MV-4-11 (cell line): ENCODE measurements at places on chromosomes 6 and 20.
A peak's percentile ranks its signal among the peaks of the same experiment; 100 is the strongest.

DNA sequence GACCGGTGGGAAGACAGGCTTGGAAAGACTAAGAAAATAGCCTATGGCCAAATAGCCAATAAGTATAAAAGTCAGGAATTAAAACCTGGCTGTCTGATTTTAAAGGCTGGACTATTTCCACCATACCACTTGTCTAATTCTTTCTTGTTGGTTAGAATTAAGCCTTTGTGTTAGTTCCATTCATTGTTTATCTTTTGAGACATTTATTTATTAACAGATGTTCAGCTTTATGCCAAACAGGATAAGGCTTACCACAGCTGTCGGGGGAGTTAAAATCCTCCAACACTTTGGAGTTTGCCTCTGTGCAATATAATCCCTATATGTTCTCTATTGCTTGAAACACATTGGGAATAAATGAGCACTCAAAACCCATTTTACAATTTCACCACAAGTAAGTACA lies 208.3 kb downstream of the TMEM200A start:
- no peak for DNase-seq

DNA sequence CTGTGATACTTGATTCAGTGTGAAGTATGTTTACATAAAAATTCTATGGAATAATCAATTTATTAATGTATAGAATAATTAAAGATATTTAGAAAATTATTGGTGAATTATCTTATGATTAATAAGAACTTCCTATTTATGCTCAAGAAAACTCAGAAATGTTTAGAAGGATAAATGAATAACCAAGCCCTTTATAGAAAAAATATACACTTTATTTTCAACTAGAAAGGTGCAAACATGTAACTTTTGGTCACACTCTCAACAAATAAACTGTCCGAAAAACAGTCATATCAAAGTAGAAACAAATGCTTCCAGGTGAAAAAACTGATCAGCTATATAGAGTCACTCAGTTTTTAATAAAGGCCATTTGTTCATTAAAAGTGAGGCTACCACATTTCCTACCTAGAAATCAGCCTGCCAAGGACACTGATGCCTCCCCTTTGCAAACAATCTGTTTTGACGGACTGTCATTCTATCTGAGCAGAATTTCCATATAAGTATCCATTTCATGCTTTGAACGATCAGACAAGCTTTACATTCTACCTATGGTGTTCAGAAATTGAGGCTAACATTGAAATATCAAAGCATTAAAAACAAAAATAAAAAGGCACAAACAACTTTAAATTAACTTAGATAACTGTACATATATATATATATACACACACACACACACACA lies 3.0 kb downstream of the CCN2 start:
- no peak for DNase-seq

DNA sequence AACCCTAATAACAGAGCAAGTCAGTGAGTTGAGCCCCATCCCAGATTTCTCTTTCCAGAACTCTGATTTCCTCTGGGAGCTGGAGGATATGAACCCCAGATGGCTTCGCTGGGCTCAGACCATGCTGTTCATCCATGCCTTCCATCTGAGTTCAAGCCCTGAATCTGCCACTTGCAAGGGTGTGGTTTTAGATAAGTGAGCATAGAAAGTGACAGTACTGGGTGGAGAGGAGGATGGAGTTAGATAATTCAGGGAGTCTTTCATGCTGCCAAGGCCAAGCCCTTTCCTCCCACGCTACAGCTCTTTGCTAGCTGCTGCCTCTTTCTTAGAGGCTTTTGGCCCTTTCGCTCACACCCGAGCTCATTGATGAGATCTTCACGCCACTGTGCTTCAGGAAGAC lies 57.2 kb upstream of the MAFB start:
- no peak for DNase-seq

DNA sequence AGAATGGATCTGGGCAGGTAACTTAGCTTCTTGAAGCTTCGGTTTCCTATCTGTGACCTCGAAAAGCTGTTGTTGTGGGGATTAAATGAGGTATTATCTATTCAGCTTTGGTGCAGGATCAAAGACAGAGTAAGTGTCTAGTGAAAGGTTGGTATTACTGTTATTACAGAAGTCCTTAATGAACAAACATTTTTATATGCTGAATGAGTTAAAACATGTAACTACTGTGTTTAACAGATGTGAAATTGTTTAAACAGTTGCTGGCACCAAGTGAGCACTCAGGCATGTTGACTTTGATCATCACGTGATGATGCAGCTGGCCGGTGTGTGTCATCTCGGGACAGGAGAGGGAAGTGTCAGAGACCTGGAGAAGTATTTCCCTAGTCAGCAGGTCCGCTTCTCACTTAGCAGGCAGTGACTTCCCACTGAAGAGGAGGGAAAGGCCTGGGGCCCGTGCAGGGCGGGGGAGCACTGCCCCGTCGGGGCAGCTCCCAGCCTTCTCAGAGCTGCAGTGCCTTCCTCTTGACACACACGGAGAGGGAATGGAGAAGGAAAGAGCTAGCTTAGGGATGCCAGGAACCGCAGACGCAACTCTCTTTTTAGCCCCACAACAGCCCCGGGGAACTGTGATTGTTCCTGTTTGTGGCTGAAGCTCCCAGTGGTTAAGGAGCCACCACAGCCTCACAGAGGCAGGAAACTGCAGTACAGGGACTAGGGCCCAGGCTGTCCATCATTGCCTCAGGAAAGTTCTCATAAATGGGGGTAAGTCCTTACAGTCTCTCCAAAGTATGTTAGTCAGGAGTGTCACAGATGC lies 18.0 kb downstream of the TUBB2A start:
- peak; percentile 88 for DNase-seq

GRCh38 chr20:40953416-40953815 lies 75.2 kb upstream of the TOP1 start:
- DNase-seq: peak; percentile 47

DNA sequence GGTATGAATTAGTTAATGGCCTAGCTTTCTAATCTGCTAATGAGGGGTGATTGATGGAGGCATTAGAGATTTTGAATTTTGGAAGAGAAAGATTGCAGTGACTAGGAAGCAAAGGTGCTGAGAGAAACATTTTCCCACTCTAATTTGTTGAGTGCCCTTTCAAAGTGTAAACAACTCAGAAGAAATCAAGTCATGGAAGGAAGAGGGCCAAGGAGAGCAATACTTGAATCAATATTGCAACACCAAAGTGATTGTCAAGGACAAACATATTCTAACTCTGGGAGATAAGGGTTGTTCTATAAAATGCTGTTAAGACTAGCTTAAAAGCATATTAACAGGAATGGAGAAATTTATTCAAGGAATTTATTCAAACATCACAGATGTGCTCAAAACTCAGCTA lies 182.7 kb upstream of the FERMT1 start:
- DNase-seq: no peak

DNA sequence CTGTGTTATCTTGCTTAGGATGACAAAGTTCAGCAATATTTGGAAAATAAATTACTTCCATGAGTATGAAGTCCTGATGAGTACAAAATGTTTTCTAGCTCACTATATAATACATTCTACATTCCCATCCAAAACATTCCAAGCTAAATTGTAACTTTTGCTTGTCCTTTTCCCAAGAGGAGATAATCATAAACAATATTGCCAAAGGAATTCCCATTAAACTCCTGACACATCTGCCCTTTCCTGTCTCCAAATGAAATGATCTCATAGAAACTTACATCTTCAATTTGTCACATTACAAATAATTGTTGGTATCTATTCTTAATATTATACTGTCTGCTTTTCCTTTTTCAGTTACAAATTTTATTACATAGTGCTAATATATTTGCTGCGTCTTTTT lies 20.4 kb upstream of the SENP6 start:
- DNase-seq: no peak

DNA sequence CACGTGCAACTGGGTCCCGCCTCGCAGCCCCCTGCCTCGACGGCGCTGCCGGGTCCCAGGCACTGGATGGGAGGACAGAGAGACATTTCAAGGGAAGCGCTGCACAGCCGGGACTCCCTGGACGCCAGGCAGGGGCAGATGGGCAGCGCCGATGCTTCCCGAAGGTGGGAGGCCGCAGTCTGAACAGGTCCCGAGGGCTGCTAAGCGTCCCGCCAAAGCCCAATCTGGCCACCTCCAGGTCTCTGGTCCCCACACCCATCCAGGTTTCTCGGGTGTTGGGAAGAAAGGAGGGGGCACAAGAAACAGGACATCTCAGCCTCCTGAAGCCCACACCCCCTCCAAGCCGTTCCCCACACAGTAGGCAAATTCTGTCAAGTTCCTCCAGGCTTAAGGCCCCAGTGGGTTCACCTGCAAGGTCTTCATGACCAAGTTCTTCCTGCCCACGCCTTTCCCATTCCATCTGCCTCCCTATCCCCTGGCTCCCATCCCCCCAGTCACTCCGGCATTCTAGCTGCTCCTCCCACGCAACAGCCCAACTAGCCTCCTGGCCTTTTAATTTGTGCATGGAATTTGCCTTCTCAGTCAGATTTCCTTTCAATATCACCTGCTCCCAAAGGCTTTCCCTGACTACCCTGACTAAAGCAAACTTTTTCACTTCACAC lies 5.4 kb upstream of the CPXM1 start:
- no peak for DNase-seq
